EL (cell line): ENCODE measurements at places on chromosomes 11 and 22.

DNA sequence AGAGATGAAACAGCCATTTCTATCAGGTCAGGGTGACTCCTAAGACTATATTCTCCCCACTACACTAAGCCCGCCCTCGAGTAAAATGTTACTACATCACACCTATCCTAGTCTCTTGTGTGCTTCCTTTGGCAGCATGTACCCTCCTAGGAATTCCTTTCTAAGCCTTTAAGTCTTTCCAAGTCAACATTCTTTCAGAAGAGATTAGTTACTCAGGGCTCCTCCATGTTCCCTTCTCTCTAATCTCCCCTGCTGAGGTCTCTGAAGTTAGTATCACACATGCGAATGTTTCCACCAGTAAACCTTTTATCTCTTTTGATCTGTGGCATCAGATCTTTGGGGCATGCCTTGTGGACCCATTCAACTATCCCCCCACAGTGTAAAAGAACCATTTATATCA, 873.7 kb upstream of the FAT3 start:
- DNase-seq: no peak

DNA sequence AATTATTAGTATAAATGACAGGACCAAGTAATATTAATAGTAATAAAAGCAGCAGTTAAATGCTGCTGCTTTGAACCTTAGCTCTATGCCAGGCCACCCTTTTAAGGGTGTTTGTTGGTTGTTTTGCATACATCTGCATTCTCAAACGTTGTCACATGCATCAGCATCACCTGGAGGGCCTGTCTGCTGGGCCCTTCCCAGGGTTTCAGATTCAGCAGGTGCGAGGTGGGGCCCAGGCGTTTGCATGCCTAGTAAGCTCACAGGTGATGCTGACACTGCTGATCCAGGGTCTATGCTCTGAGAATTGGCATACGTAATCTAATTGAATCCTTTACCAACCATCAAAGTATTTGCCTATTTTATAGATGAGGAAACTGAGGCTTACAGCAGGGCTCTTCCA, 246.5 kb downstream of the CADM1 start:
- DNase-seq: no peak

DNA sequence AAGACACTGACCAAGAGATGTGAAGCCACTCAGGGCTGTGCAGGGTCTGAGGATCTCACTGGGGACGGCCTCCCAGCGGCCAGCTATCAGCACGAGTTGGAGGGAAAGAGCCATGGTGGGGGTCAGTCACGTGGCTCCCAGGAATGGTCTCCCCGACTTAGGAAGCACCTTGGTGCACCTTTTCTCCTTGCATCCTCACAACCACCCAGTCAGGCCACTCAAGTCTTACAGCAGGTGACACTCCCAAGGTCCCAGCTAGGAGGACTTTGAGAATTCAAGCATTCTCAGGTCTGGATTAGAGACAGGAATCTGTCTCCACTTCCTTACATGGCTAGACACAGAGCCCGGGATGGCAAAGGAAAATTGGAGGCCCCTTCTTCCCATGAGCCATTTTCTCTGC, 2.7 kb downstream of the RNASEH2C start:
- DNase-seq: no peak

DNA sequence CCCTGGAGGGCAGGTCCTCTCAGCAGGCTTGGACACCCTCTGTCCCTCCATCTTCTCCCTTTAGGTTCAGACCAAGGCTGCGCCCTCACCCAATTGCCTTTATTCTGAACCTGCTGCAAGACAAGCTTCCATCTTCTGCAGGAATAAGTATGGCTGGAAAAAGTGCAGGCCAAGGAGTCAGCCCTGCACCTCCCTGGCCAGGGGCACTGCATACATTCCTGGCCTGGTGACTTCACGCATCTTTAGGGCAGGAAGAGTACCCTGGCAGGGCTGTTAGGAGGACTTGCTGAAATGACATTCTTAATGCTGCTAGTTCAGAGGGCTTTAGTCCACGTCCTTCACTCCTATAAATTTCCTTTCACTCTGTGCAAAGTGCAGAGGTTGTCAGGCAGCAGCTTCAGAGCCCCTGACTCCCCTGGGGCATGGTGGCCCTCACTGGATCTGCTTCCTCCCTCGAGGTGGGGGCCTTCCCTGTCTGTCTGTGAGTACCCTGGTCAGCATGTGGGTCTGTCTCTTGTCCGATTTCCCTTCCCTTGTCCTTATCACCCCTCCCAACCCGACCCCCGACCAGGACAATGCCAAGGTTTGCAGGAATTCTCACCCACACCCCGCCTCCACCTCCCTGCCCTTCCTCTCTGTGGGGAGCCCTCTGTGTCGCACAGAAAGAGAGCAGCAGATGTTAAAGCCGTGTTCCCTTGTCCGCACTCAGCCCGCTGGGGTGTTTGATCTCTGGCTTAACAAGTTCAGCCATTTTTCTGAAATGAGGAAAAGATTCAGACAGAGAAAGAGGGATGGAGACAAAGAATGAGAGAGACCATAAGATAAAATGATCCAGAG, 124.5 kb upstream of the SYT13 start:
- no peak for DNase-seq

GRCh38 chr11:14435717-14436512, 63.7 kb downstream of the COPB1 start:
- DNase-seq: no peak

GRCh38 chr11:94060401-94060800, 39.2 kb downstream of the HEPHL1 start:
- DNase-seq: no peak

GRCh38 chr11:14756349-14756748, 112.7 kb downstream of the PDE3B start:
- no peak for DNase-seq

DNA sequence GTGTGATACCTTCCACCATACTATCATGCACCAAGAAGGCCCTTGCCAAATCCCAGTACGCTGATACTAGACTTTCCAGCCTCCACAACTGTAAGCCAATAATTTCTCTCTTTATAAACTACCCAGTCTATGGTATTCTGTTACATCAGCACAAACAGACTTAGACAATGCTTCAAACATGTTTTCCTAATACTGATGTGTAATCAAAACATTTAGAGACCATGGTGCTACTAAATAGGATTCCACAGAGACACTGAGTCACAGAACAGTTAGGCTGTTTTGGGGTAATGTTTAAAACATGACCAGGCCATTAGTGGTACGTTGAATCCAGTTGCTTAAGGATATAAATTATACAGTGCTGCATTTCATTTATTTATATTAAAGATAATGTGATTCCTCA, 103.7 kb downstream of the PICALM start:
- DNase-seq: no peak

DNA sequence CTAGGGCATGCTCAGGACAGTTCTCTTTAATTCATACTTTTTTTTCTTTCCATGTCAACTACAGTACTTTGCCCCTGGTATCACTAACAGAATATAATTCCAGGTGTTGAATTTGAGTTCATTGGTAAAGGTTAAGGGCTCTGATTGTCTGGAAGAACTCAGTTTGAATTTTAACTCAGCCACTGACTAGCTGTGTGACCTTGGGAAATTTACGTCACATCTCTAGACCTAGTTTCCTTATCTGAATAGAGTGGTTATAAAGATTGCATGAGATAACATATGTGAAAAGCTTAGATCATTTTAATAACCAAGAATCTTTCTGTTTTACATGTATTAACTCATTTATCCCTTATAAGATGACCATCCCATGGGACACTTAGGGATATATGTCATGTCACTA, 15.8 kb upstream of the ZC3H12C start:
- no peak for DNase-seq

GRCh38 chr11:94549146-94549545, 5.4 kb downstream of the FUT4 start:
- DNase-seq: no peak

DNA sequence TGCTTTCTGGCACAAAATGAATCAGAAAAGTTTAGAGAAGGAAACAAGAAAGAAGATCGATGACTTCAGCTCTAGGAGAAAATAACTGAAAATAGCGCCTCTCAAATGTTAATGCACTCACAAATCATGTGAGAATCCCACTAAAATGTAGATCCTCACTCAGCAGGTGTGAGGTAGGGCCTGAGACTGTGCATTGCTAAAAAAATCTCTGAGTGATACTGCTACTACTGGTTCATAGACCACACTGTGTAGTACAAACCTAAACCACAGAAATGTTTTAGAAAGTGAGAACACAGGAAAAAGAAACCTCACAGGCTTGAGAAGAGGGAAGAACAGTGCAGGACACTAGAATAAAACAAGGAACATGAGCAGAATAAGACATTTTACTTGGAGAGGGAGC, 2.0 kb downstream of the OR8D4 start:
- no peak for DNase-seq

- DNase-seq: no peak
Observed at GRCh38 chr11:115290893-115291292, 213.3 kb downstream of the CADM1 start.

DNA sequence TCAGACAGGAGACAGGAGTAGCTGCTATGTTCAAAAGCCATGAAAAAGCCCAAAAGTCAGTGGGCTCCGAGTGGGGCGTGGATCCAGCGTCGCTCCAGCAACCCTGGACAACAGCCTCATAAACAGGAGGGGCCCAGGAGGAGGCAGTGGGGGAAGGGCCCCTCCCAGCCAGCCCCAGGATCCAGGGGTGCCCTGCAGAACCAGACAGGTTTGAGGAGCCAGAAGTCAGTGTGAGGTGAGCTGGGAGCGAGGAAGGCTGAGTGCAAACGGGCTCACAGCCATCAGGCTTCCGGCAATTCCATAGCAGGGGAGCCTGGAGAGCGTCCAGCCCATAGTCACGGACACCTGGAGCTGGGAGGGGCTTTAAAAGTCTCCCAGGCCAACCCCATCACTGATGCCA, 217.7 kb downstream of the MN1 start:
- DNase-seq: no peak

DNA sequence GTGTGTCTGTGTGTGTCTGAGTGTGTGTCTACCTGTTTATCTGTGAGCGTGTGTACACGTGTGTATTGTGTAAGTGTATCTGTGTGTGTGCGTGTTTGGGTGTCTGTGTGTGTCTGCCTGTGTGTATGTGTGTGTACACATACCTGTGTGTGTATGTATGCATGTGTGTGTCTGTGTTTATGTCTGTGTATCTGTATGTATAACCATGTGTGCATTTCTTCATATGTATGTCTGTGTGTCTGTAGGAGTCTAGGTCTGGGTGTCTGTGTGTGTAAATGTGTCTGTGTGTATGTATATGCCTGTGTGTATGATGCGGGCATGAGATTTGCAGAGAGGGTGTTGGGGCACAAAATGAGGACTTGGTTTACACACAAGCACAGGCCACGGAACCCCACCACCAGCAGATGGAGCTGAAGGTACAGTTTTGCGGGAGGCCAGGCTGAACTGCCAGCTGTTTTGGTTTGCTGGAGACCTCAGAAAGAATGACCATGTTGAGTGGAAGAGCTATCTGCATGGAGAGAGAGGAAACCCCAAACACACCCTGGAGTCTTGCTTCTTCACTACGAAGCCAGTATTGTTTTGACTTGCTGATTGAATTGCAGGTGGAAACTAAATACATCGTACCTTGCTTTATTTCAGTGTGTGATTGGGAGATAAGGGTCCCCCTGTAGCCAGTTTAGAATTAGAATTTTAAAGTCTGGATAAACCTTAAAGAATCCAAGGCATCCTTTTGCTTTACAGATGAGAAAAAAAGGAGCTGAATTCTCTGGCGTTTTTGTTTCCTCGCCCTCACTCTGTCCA, 497.2 kb downstream of the NTM start:
- peak; percentile 82 for DNase-seq

- DNase-seq: peak; percentile 63
Observed at GRCh38 chr22:17057959-17058814, 26.6 kb upstream of the IL17RA start.

DNA sequence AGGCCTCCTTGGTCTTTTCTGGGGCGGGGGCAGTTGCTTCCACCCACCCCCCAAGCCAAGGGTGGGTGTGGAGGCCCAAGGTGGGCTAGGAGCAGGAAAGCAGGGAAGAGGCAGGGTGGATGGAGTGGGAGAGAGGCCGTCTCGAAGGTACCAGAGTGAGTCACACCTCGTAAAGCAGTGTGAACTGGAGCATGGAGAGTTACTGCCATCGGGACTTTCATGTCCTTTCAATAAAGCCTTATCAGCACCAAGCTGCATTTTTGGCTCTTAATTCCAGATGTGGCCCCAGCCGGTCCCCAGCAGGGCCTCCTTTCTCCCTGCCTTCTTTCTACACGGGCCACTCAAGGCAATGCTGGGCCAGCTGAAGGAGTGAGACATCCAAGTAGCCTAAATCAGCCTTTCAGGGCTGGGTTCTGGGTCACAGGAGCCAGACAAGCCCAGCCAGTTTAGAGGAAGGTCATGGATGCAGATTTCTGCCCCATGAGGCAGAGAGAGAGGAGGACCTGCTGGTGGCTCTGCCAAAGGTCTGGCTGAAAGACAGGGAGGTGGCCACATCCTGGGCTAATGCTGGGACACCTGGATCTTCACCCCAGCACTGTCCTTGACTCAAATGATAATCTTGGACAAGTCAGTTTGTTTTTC, 59.0 kb upstream of the CD82 start:
- DNase-seq: peak; percentile 19

DNA sequence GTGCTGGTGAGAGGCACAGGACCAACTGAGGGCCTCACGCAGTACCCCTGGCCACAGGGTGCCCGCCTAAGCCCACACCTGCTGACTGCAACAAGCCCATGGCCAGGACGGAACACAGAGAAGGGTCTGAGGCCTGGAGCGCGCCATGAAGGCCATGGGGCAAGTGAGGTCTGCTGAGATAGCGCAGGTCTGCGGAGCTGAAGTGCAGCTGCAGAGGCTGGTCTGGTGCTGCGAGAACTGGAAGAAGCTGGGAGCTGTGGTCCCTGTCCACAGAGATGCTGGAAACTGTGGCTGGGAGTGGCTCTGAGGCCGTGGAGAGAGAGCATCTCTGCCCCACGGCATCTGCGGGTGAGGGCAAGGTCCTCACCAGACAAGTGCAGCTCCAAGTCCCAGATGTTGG, 8.3 kb downstream of the GALR3 start:
- DNase-seq: no peak

DNA sequence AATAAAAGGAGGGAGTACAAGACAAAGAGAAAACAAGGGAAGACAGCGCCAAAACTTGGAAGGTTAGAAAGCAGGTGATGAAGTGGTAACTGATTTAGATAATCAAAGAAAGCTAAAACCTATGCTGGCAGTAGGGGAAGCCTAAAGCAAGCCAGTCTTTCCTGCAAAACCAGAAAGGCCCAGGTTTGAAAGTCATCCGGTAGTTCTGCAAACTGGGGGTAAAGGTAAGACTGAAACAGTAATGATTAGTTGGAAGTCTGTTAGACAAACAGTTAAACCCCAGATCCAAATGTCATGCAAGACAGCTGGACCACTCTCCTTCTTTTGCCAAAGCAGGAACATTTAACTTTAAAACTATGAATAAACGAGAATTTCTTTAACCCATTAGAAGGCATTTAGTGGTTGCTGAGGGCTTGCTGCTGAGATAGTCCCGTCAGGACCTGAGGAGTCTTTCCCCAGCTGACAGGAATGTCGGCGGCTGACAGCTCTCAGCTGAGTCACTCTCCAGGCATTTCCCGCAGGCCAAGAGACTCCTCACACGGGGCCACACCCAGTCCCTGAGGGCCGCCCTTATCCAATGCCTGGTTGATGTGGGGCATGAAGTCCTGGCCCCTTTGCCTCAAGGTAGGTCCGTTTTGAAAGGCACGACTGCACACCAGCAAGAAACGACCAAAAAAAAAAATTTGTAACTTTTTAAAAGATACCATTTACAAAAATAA, 36.3 kb upstream of the CFAP300 start:
- peak; percentile 97 for DNase-seq
